ENCODE measurements at places on chromosomes 4 and X. TPM values are rescaled to one million over a fixed set of nuclear protein-coding genes. Genes with fewer than 3 reads are reported as not detected.

Gene HOPX
- 90.9 TPM for total RNA-seq

Gene RPS6KA6
- total RNA-seq = 0.45 TPM

Gene SAGE1
- total RNA-seq = not detected

Gene TRMT10A
- total RNA-seq = 3.3 TPM

Gene USP17L28
- not detected for total RNA-seq

Gene PCDH10
- total RNA-seq = 0.20 TPM

Gene GABRG1
- total RNA-seq = not detected

Gene PSAPL1
- not detected for total RNA-seq

Gene STPG2
- 0.22 TPM for total RNA-seq

Gene TMPRSS11F
- not detected for total RNA-seq
